ENCODE measurements at places on chromosomes 2 and 18.
A peak's percentile ranks its signal among the peaks of the same experiment; 100 is the strongest.

- no peak for DNase-seq
These were observed 40.7 kb downstream of the TTC39C start for GRCh38 chr18:24055009-24055804.

DNA sequence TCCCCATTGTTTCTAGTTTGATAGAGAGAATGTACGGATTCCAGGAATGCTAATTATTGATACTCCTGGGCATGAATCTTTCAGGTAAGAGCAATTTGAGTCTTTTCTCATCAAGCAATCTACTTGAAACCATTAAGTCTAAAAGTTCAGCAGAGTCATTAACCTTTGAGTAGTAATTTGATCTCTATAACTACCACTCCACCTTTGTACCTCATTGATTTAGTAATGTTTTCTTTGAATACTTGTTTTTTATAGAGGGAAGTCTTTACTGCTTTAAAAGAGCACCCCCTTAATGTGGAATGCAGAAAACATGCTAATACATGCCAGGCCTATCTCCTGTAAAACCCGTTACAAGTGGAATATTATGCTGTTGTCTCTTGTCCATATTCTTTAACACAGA, 45.0 kb downstream of the EIF5B start:
- DNase-seq = no peak

DNA sequence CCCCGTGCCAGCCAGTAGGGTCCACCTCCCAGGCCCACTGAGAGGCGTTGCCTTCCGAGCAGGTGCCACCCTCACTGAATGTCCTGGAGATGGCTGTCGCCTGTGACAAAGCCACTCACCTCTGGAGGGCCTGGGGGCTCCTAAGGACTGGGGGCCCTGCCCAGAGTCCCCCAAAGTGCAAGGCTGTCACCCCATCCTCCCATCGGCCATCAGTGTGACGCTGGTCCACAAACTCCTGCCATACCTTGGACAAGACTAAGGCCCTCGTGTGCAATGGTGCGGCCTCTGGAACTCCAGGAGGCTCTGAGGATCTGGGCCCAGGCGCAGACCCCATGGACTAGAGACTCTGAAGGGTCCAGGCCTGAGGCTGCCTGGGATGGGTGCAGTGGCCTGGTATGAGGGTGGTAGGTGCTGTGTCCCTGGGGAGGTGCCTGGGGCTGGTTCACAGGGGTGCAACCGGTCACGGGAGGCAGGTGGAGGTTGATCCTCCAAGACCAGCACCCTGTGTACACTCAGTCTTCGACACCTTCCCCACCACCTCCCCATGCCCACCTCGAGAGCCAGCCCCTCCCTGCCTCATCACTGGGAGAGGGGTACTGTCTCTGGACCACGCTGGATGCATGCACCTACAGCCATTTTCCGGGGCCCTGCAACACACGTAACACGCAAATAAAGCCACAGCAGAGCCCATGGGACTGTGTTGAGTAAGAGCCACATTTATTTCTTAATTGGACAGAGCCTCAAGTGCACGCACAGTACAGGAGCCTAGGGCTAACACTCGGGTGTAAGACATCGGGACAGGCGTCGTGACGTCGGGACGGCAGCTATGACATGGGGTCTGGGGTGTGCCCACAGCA, 21.6 kb downstream of the AQP12A start:
- no peak for DNase-seq

GRCh38 chr2:218963601-218964000, 4.1 kb downstream of the CDK5R2 start:
- DNase-seq = no peak

GRCh38 chr18:77004555-77005380, 127.8 kb downstream of the MBP start:
- DNase-seq = no peak

DNA sequence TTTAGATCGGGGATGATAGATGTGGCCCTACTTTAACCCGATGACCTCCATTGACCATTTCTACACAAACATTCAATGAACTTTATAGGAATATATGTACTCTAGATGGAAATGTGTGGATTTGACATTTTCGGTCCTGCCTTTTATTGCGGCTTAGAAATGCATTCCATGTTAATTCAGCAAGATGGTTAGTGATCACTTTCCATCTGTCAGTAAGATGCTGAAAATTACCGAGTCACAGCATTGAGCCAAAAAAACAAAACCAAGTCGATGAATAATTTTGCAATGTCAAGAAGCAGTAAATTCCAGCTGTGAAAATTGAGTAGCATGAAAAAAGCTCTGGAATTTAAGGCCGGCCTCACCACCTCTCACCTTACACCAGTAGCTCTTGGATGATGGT, 1642.6 kb upstream of the NXPH2 start:
- no peak for DNase-seq

DNA sequence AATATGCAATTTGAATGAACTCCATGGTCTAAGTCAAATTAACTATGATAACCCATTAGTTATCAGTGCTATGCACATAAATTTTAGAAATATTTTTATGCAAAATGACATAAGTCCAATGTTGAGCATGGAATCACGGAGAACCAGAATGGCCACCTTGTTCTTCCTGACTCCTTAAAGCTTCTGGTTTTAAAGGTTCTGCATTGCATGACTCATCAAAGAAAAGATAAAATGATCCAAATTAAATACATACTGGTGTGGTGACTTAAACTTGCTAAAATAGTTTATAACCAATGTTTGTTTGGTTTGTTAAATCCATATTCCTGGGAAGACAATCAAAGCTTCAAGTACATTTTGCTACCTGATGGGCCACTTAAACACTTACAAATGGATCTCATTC, 1146.9 kb upstream of the NRXN1 start:
- no peak for DNase-seq

- DNase-seq = no peak
These were observed 314.8 kb downstream of the LRRTM4 start for GRCh38 chr2:77207331-77207730.

GRCh38 chr2:159903443-159904126, 105.6 kb upstream of the CD302 start:
- peak; percentile 11 for DNase-seq

GRCh38 chr18:79402209-79402576, 6.5 kb downstream of the NFATC1 start:
- DNase-seq = no peak

GRCh38 chr2:11688222-11689069, 18.5 kb upstream of the NTSR2 start:
- DNase-seq = peak; percentile 75

- no peak for DNase-seq
These were observed 19.8 kb downstream of the RNF103 start for GRCh38 chr2:86603905-86604304.

DNA sequence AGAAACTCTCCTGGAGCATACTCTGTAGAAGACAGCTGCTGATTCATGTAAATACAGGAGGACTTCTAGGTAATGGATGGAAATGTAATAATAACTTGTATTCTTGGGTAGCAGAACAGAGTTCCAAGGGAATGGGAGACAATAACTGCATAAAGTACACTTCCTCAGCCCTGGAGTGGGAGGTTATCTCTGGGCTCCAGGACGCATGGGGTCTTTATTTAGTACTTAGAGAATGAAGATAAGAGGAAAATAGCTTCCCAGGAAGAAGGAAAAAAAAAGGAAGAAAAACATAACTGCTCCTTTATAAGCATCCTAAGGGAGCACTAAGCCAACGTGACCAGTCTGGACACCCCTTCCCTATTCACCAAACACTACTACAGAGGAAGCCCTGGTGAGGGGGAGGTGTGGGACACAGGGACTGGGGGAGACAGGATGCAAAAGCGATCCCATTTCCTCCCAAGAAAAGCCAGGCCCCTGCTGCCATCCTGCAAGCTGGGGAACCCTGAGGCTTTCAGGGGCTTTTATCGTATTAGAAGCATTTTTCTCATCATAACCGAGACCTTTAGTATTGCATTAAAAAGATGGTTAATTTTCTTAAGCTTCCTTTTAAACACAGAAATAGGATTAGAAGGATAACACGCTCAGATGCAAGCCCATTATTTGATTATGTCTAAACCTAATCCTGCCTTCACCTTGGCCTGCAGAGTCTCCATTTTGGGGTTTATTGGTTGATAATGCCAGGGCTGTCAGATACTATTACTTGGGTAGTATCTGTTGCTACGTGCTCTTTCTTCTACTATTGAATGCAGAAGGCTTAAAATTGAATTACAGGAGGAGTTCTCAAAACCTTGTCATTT, 78.5 kb downstream of the KLF7 start:
- no peak for DNase-seq

DNA sequence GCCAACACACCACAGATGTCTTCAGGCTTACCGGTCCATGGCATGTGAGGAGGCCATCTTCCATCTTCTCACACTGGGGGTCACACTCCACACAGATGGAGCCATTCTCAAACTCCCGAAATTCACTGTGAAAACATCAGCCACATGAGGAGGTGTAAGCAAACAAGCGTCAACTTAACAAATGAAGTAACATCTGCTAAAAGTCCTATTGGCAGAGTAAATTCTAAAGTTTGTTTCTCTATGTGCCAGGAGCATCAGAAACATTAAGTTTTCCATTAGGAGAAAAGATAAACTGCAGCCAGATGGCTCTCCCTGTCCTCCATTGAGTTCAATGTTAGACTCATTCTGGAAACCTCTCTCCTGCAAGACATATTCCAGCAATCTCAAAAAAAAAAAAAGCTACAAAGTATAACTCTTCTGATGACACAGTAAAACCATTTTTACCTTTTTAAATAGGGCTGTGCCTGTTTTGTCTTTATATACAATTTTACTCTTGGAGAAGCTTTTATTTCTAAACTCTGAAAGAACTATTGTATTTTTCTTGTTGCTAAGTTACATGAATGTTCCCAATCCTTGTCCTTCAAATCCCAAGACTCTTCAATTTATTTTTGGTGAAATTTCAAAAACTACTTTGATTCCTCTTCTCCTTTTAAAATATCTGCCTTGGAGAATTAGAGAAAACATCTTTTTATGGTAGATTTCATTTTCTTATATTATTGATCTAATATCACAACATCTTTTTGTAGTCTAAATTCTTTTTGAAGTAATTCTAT, 865.3 kb downstream of the ERBB4 start:
- no peak for DNase-seq

DNA sequence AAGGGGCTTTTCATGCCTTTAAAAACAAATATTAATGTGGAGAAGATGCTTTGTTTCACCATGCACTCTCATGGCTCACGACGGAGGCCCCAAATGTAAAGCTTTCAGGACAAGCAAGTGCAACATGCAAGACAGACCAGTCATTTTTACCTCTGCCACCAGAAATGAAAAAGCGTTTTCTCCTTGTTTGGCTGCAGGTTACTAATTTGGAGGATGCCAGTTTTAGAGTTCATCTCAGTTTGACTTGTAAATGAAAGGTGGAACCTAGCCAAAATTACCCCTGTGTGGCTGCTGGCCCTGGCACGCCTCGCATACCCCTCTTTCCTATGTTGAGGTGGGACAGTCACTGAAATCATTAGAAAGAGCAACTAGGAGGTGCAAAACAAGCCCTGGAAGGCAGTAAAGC, 138.6 kb downstream of the BCL2 start:
- no peak for DNase-seq

GRCh38 chr2:235432741-235433520, 60.9 kb upstream of the AGAP1 start:
- DNase-seq = no peak

DNA sequence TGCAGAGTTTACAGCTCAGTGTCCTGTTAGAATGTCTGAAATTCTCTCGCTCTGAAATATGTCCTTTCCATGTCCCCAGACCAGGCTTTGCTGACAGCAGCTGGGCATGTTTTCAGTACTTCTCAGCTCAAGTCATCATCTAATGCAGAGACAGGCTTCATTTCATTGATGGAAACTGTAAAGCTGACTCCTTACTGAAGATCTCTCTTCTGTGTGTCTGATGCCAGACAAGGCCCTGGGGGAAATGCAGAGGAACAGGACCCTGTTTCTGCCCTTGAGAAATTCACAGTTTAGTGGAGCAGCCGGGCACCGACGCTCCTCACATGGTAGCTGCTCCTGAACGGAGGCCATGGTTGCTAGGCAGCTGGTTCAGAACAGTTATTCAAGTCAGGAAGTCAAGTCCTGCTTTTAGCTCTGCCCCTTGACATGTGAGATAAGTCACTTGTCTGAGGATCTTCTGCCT, 24.6 kb upstream of the FZD7 start:
- no peak for DNase-seq

DNA sequence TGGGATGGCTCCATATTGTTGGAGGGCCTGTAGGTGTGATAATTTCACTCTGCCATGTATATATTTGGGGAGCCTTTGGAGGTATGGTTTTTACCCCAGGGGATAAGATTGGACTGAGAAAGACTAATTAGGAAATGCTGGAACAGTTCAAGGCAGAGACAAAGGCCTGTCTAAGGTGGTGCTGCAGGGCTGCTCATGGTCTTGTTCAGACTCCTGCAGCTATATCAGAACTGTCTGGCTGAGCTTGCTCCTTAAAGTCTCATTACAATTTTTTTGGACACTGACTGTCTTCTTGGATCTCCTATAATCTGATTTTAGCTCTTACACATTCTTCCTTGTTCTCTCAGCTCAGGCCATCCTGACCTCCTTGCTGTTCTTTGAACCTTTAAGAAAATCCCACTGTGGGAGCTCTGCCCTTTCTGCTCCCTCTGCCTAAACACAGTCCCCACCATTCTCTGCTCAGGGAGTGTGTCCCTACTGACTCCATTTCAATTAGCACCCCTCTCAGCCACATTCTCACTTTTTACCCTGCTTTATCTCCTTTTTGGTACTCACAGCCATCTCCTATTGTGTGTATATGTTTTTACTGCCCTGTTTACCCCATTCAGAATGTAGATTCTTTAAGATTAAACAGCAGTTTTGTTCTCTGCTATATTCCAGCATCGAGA, 468.7 kb upstream of the FANCL start:
- DNase-seq = no peak

DNA sequence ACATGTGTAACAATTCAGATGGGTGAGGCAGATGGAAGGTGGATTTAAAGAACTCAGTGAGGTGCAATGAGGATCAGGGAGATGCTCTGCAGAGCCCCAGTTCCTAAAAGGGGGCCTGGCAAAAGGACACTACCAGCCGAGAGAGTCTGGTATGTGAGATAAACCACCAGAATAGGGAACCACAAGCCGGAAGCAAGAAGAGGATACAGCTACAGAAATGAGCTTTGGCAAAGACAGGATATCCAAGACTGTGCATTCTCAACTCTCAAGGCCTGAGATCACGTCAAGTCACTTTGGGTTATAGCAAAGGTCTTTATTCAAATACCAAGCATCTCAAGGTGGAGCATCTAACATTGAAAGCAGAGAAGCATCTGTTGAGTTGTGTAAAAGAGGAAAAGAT, 293.5 kb downstream of the ARHGAP15 start:
- DNase-seq = no peak

DNA sequence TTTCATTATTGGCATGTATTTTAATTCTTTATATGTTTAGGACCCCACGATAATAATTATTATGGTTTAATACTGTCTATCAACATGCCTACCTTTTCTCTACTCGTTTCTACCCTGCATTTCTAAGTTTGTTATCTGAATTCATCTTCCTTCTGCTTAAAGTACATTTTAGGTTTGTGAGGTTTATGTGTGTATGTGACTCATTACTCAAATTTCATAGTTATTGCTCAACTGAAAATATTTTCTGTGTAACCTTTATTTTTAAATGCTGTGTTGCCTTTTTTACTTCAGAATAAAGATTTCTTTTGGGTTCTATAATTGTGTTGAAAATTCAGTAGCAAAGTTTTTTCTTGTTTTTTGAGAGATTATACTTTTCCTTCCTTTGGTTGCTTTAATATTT, 933.9 kb upstream of the LRRTM1 start:
- DNase-seq = no peak

Data from activated naive CD8-positive, alpha-beta T cell treated with anti-CD3 and anti-CD28 coated beads, Interleukin-2, amount 50 U/mL, for 16 hours (primary cell).